Astrocyte of the hippocampus (primary cell): ENCODE measurements at places on chromosomes 1 and 21.
A peak's percentile ranks its signal among the peaks of the same experiment; 100 is the strongest.

GRCh38 chr1:27325286-27325685 is 3.3 kb downstream of the TMEM222 start:
- DNase-seq, result no peak

DNA sequence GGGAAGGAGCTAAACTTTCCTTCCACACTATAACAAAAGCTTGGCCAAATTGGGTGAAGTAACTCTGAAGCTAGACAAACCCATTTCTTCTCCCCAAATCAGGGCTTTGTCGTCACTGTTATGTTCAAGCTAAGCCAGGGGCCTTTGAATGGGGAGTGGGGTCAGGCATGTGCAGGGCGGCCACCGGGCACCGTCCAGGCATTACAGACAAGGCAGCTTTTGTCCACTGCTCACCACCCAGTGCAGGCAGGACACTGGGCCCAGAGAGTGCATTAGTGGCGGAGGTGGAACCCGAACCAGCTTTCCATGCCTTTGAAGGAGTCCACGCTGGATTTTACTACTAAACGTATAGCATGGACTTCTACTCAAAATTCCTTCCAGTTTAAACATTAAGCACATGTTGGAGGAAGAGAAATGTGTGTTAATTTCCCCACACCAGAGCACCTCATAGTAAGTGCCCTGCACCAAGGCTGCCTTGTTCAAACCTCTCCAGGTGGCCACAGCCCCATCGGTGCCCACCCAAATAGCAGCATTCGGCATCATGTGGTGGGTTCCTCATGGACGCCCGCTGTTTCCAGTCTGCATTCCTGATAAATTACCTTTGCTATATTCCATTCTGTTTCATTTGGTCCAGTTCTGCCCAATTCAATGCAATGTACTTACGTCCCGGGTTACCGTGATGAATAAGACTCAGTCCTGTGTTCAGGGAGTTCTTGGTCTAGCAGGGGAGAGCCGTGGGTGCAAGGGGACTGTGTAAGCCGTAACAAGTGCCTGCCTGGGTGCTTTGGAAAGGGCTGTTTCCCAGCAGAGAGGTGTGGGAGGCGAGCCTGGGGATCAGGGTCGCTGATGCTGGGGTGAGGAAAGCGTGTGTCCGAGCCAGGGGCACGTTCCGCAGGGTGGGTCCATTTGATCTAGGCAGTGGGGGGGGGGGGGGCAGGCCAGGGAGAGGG is 1.6 kb downstream of the UBASH3A start:
- no peak for DNase-seq

DNA sequence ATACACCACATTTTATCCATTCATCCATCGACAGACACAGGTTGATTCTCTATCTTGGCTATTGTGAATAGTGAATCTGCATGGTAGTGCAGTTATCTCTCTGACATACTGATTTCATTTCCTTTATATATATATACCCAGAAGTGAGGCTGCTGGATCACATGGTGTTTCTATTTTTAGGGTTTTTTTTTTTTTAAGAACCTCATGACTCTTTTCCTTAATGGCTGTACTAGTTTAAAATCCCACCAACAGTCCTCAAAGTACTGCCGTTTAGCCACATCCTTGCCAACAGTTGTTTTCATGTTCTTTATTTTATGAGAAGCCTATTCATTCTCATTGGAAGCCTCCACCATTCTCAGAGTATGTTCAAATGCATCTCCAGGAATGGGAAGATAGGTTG is 258.7 kb upstream of the SNX7 start:
- no peak for DNase-seq

GRCh38 chr21:25342816-25343215 is 264.5 kb downstream of the MRPL39 start:
- peak; percentile 40 for DNase-seq

GRCh38 chr1:16088996-16089395 is 15.5 kb upstream of the FAM131C start:
- peak; percentile 81 for DNase-seq

- no peak for DNase-seq
Observed at GRCh38 chr1:65196926-65197325, 48.9 kb downstream of the AK4 start.

GRCh38 chr1:109370712-109371340 is 26.9 kb downstream of the SORT1 start:
- DNase-seq, result peak; percentile 94
